ENCODE measurements at places on chromosomes 4 and X.

DNA sequence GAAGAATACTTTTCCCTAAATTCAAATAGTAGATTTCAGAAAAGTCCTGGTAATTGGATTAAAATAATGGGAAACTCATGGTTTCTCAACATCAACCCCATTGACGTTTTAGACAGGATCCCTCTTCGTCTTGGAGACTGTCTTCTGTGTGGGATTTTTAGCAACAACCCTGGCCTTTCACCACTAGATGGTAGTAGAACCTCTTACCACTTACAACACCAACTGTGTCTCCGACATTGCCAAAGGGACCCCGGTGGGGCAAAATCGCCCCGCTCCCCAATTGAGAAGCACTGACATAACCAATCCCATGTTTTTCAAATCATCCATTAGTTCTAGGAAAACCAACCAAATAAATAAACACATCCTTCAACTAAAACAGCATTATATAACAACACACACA, 16.9 kb upstream of the ANOS1 start:
- peak; percentile 52 for DNase-seq

- no peak for DNase-seq
Observed at GRCh38 chr4:38453253-38453881, 210.6 kb upstream of the KLF3 start.

- DNase-seq = no peak
Observed at GRCh38 chrX:25288676-25289075, 272.9 kb upstream of the ARX start.

- DNase-seq = peak; percentile 39
Observed at GRCh38 chrX:151151665-151152267, 24.6 kb upstream of the GPR50 start.

DNA sequence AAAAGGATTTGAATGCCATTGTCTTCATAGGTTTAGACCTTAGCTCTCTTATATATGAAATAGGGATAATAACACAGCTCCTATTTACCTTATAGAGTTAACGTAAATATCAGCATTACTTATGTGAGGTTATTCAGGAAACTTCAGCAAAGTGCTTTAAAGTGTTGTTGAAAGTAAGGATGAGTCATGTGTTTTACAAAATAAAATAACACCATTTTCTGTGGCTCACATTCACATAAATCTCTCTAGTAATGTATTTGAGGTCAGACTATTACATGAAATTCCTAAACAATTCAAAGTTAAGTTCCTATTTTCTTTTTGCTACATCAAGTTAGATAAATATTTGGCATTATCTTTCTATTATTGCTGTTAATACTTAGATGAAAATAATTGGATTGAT, 2.9 kb downstream of the GNRHR start:
- DNase-seq = no peak

GRCh38 chr4:135724421-135724820, 1522.8 kb upstream of the PABPC4L start:
- DNase-seq = no peak

Data from H7 (cell line).